Foreskin melanocyte (primary cell): ENCODE measurements at places on chromosomes 1 and 21.

- no peak for DNase-seq
Observed at GRCh38 chr1:114803001-114803400, 22.5 kb upstream of the SIKE1 start.

DNA sequence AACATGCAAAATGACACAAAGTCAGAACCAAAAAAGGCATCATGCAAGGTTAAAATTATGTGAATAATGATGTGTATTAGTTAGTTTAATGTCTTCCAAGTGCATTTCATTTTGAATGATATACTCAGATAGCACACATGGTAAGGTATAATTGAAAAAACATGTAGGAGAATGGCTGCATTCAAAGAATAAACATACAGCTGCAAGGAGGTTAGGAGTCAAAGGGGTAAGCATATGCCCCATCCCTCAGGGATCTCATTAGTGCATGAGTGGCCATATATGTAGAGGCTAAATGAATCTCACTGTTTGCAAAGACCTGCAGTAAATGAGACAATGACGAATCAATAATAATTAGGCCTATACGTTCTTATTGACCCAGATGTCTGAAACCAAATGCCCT is 179.7 kb upstream of the HOOK1 start:
- DNase-seq: no peak

GRCh38 chr1:160209321-160210046 is 4.3 kb downstream of the PEA15 start:
- no peak for DNase-seq

GRCh38 chr1:244028701-244029100 is 22.4 kb upstream of the ZBTB18 start:
- DNase-seq: no peak

GRCh38 chr1:42679364-42679983 is 2.7 kb upstream of the YBX1 start:
- no peak for DNase-seq
